ENCODE measurements at places on chromosomes 1 and 21. TPM values are rescaled to one million over a fixed set of nuclear protein-coding genes. Genes with fewer than 3 reads are reported as not detected.

Gene RAB13
- total RNA-seq, result 48.7 TPM

Gene SELENBP1
- 2.3 TPM for total RNA-seq

Gene UBL4B
- not detected for total RNA-seq

Gene TPTE
- total RNA-seq, result not detected

Gene ZBTB8B
- total RNA-seq, result 0.07 TPM

Gene AGPAT3
- 62.3 TPM for total RNA-seq

Gene FAM229A
- total RNA-seq, result 3.4 TPM

Gene PGLYRP3
- not detected for total RNA-seq

Gene NUDT4B
- total RNA-seq, result 25.3 TPM

Gene EFNA3
- total RNA-seq, result 1.6 TPM

Gene SYCP1
- total RNA-seq, result 0.17 TPM

Gene OR2T11
- total RNA-seq, result not detected

Gene FCMR
- 0.71 TPM for total RNA-seq

Gene PAQR6
- total RNA-seq, result 2.5 TPM

Gene TMEM9
- total RNA-seq, result 103 TPM

Gene THRAP3
- total RNA-seq, result 105 TPM

Gene MPL
- not detected for total RNA-seq

Gene PTPRC
- 0.29 TPM for total RNA-seq

Gene PLXNA2
- total RNA-seq, result 6.9 TPM

Gene CASQ2
- total RNA-seq, result not detected

Gene S100A11
- 826 TPM for total RNA-seq

Gene GJB5
- total RNA-seq, result not detected

Gene COL9A2
- 20.2 TPM for total RNA-seq

Gene OPTC
- not detected for total RNA-seq

Gene MAEL
- total RNA-seq, result not detected

Gene SELP
- not detected for total RNA-seq

Gene PFKFB2
- total RNA-seq, result 15.5 TPM

Gene CNR2
- not detected for total RNA-seq

Gene LCE2A
- not detected for total RNA-seq

Gene GPR157
- 6.4 TPM for total RNA-seq

Gene PADI2
- 6.4 TPM for total RNA-seq

Gene APOBEC4
- not detected for total RNA-seq

Gene OR2T27
- total RNA-seq, result not detected

Gene TAL1
- total RNA-seq, result 0.71 TPM

Gene TLR5
- total RNA-seq, result 3.7 TPM

Gene HMCN1
- 2.1 TPM for total RNA-seq

Gene TSTD1
- total RNA-seq, result 116 TPM

Gene PDC
- total RNA-seq, result not detected

Gene BMP8B
- total RNA-seq, result 2.8 TPM

Gene OR2L3
- total RNA-seq, result not detected

Gene OR10J1
- not detected for total RNA-seq

Gene CD34
- total RNA-seq, result 0.41 TPM

Gene CHD5
- total RNA-seq, result 0.08 TPM

Gene PLA2G2A
- total RNA-seq, result not detected

Gene OR6K3
- total RNA-seq, result not detected

Gene SAMD11
- 2.3 TPM for total RNA-seq

Gene TDRD5
- total RNA-seq, result 0.34 TPM

Gene VTCN1
- 0.29 TPM for total RNA-seq

Gene KCNA3
- total RNA-seq, result not detected

Data from kidney epithelial cell (primary cell).